ENCODE measurements at places on chromosomes 1 and 21.

DNA sequence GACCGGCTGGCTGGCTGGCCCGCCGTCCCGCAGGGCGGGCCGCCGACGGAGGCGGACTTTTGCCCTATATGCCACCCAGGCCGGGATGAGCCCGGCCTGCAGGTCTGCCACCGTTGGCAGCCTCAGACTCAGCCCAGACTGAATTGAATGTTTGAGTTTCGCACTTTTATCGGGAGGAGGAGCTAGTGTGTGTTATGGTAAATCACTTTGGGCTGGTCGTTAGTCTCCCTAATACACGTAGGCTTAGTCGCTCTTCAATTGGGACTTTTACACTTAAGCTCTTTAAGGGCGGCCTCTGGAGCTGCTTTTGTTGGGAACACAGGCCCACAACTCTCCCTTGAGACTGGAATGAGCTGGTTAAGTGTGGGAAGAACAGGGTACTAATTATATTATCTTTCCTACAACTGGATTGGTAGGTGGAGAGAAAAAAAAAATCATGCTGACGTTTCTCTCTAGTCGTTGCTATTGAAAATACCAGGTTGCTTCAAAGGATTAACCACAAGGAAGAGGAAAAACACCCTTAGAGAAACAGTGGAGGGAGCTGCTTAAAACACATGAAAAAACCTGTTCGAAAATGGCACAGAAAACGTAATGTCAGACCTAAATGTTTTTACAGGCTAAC lies 1.4 kb upstream of the IRF2BP2 start:
- DNase-seq: no peak

DNA sequence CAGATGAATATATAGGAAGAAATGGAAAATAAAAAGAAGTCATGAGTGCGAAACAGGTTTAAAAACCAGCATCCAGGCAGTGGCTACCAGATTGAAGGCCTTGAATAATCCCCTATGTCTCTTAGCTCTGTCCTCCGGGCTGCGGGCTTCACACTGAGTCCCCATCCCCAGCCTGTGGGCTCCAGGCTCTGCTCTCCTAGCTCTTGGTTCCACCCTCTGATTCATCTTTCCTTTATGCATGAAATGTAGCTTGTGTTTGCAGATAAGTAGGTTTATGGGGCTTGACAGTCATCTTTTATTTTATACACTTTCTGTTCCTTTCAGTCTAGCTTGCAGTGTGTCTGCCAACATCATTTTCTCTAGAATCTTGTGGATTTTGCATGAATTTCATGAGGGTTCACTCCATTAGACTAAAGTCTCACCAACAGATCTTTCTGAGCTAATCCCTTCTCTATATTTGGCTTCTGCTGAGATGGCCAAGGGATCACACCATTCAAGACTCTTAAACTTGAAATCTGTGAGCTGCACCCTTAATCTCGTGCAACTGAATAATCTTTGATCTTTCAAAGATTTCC lies 174.5 kb downstream of the PLPPR4 start:
- DNase-seq: no peak

GRCh38 chr1:182703539-182703938 lies 19.2 kb upstream of the RGS8 start:
- no peak for DNase-seq

DNA sequence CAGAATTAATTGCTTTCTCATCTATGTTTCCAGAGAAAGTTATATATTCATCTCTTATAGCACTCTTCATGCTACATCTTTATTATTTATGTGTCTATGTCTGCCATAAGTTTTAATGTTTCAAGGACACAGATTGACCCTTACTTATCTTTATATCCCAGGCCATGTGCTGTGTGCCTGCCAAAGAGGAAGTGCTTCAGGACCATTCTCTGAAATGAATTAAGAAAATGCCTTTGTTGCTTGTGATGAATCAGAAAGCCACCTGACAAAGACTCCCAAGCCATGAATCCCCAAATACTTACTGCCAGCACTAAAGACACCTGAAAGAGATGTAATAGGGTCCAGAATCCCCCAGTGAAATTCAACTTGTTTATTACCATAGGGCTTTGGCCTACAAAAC lies 342.1 kb upstream of the C1orf87 start:
- no peak for DNase-seq

DNA sequence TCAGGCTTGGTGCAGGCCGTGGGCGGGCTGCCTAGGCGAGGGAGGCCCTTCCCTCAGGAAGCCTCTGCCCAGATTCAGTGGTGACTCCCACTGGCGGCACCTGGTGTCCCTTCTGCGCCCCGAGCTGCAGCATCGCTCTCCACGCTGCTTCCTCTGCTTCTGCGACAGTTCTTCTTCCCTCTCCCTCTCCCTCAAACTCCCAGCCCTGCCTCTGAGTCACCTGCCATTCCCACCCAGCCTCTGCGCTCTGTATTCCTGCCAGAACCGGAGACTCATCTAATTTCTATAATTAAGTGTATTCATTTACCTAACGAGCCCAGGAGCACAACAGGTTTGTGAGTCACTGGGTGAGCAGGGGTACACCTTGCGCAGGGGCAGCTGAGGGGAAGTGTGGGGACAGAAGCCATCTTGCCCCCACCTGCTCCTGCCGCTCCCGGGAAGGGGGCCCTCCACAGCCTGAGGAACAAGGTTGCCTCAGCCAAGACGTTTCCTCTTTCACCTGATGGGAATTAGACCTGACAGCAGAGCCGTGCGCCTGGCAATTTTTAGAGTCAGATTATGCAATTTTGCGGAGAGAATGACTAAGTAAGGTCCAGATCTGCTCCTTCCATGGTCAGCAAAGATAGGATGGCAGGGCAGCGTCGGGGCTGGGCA lies 19.4 kb downstream of the KCNC4 start:
- DNase-seq: no peak

- DNase-seq: no peak
Observed at GRCh38 chr1:177007437-177008161, 156.9 kb downstream of the ASTN1 start.

DNA sequence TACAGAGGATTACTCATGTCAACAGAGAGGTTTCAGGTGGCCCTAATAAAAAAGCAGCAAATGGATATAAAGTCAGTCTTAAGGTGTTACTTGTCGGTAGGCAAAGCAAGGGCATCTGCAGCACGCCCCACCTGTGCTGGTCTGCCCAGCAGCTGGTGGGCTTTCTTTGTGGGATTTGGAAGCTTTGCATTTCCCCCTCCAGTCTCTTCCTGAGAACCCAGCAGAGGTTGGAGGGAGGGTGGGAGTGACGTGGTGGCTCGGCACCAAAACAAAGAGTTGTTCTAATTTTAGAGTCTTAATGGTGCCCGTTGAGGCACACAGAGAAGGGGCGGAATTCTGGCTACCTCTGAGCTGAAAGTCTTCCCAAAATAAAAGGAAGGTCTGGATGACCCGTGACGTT lies 4.8 kb upstream of the PCBP3 start:
- DNase-seq: no peak

- no peak for DNase-seq
Observed at GRCh38 chr1:198435056-198435455, 105.4 kb downstream of the ATP6V1G3 start.

DNA sequence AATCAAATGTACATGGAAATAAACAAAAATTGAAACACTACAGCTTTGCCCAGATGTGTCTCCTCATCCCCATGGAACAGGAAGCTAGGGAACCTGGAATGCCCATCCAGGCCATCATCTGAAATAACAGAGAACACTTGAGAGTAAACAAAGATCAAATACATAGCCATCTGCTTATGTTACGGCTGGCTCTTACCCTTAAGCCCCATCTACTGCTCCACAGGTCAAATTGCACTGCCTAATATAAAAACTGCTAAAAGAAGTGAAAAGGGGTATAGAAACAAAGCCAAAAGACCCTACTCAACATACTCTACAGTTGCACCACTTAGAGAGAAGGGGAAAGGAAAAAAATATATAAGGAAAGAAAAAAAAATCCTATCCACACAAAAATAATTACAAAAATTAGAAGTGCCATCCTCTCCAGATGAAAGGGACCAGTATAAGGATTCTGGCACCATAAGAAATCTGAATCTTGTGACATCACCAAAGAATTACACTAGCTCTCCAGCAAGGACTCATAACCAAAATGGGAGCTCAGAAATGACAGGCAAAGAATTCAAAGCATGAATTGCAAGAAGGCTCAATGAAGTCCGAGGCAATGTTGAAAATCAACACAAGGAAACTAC lies 26.9 kb downstream of the OR6Y1 start:
- no peak for DNase-seq

DNA sequence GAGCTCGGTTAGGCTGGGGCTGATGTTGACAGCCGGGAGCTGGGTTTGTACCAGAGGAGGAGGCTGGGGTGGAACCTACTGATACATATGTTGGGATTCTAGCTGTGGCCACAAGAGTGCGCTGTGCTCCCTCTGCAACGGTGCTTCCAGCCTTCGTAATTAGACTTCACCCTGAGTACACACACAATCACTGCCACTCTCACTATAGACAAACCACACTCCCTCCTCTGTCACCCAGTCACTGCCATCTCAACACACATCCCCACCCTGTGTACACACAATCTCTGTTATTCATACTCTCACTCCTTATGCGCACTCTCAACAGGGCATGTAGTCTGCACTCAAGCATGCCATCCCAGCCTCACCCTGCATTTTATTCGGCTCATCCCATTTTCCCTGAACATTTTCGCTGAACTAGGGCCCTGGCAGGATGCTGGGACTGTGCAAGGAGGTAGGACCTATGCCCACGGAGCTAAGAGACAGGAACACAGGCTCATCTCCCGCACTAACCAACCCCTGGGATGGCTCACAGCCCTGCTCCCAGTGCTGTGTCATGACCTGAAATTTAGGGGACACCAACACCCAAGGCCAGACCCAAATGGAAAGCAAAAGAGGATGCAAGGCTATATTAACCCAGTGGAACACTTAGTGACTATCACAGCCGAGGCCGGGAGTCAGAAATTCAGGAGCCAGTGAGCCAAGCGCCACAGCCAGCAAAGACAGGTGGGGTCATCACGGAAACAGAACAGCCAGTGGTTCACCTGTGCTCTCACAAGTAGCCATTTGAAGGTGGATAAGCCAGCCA lies 5.7 kb downstream of the GJB3 start:
- DNase-seq: peak; percentile 63

- no peak for DNase-seq
Observed at GRCh38 chr1:115084902-115085511, 4.3 kb downstream of the TSPAN2 start.

- DNase-seq: no peak
Observed at GRCh38 chr1:192669174-192669573, 33.2 kb downstream of the RGS13 start.

DNA sequence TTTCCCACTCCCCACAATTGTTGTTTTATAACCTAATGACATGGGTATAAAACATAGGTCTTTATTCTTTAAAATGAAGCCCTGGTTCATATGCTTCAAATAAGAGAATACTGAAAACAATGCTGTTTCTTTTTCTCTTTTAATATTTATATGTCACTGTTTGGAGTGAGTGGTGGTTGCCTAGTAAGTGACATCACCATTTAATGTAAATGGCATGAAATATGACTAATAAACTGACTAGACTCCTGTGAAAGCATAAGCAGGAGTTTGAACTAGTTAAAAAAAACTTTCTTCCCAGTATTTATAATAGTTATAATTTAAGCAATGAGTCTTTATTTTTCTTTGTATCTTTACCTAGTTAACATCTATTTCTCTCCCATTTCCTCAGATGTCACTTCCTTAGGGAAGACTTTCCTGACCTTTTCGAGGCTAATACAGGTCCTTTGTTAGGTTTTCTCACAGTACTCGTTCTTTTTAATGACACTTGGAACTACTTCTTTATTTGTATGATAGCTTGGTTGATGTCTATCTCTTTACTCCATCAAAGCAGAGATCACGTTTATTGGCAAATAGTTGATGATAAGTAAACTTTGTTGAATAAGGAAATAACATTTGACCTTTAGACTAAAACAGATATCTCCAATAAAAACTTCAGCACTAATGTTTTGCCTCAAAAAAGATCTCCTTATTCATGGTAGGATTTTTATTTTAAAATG lies 105.4 kb upstream of the PDC start:
- no peak for DNase-seq

GRCh38 chr21:28159396-28159795 lies 833.3 kb downstream of the LTN1 start:
- DNase-seq: no peak

GRCh38 chr1:45136984-45137383 lies 69.4 kb downstream of the ZSWIM5 start:
- DNase-seq: no peak

DNA sequence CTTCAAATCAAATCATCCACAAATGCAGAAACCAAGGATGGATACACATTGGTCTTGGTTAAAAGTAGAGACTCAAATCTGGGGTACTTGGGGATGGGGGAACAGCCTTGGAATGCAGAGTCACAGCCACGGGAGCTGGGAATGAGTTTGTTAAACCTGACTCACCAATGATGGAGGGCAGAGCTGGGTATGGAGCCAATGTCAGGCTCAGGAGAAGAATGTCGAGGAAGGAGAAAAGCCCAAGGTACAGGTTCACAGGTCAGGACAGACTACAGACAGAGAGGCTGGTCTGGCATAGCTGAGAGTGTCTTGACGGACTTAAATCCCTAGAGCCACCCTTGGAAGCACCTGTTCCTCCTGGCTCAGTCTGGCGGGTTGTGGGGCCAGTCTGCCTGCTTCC lies 237.6 kb downstream of the NTNG1 start:
- no peak for DNase-seq

DNA sequence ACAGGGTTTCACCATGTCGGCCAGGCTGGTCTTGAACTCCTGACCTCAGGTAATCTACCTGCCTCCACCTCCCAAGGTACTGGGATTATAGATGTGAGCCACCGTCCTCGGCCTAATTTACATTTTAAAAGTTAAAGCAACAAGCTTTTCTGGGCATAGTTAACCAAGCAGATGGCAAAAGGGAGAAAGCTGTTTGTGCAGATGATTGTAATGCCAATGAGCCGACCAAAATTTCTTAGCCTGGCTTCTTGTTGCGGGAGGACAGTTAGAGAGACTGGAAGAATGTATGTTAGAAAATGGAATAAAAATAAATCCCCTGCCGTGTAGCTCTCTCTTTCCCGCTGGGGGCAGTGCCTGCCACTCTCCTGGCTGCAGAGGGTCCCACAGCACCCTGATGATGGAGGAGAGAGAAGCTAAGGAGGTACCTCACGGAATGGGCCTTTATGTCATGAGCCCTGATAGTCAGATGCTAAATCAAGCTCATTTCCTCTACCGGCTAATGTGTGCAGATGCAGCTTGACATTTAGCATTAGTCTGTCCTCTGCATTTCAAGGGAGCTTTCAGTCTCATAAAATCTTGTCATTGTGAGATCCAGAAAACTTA lies 87.2 kb downstream of the HHAT start:
- no peak for DNase-seq

DNA sequence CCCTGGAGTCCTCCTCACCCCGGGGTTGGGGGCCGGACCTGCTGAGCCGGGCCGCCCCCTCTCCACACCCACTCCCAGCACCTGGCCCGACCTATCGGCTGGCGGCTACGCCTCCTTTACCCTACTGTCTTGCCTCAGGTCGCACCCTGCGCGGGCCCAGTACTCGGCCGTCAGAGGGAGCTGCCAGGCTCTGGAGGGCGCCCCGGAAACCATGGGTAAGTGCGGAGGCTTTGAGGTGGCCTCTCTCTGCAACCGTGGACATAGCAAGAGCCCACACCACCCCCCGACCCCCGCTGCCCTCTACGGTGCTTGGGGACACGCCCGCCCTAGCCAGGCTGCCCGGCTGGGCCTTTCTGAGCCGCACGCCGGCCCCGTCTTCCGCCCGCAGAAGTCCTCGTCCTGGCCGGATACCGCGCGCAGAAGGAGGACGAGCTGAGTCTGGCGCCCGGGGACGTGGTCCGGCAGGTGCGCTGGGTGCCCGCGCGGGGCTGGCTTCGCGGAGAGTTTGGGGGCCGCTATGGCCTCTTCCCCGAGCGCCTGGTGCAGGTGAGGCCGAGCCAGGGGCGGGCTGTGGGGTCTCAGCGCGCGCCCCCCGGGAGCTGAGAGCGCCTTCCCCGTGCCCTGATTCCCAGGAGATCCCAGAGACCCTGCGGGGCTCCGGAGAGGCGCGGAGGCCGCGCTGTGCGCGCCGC lies at the start of gene SH3D21:
SH3D21 (plus strand) TSS at position 159 of the 692 bp plus-strand sequence; CDS start at position 212, 53 bp downstream.
- DNase-seq: peak; percentile 55

Data from stimulated activated CD4-positive, alpha-beta T cell treated with anti-CD3 and anti-CD28 coated beads, Interleukin-15, amount 100 ng/mL, for 48 hours (primary cell).